ENCODE measurements at places on chromosomes 6 and 20.

GRCh38 chr6:99318566-99318965 lies 30.9 kb downstream of the FAXC start:
- DNase-seq = no peak

DNA sequence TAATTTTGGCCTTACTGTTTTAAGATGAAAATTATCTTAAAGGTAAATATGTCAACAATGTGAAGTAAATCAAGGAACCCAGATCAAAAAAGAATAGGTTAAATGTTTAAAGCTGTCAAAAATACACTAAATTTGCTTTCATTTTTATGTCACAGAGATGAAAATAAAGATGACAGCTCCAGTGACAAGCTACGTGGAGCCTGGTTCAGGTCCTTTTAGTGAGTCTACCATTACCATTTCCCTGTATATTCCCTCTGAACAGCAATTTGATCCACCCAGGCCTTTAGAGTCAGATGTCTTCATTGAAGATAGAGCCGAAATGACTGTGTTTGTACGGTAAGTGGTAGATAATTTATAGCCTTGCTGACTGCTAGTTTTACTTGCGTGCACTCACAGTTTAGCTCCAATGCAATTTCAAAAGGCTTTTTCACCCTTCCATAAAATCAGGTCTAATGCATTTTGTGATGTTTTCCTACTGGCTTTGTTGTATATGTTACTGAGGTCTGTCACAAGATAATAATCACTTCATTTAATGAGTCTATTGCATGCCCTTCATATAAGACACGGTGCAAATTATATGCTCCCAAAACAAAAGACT lies 1.9 kb downstream of the HEBP2 start:
- no peak for DNase-seq

DNA sequence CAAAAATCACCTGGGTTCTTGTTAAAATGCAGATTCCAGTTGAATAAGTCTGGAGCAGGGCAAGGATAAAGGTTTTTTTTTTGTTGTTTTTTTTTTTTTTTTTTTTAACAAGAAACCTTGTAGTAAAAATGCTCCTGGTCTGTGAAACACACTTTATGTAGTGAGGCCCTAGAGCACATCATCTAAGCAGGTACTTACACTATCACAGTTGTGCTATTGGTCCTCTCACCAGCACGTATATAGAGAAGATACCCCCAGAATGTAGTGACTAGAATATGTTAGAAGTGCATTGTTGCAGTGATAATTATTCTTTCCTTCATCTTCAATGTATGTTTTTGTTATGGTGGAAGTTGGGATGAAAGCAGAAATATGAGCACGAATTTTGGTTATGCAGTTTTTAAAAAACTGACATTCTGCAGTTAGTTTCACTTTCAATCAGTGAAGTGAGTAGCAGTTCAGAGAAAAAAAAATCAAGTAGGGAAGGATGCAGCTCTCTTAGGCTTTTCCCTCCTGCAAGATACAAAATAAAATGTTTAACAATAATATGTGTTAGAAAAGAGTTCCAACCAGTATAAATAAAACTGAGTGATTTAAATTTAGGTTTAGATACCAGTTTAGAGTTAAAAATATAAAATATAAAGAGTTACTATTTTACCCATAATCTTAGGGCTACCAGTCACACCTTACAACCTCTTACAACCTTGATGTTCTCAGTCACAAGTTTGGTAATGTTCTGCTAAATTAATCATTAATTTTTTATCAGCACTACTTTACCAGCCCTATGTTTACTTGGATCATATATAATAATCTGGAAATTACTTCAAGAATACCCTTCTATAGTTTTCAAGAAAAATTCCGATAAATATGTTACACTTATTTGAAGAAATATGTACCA lies 9.2 kb upstream of the DEFB113 start:
- no peak for DNase-seq

- no peak for DNase-seq
These were observed 3.0 kb downstream of the THBD start for GRCh38 chr20:23046431-23046830.

DNA sequence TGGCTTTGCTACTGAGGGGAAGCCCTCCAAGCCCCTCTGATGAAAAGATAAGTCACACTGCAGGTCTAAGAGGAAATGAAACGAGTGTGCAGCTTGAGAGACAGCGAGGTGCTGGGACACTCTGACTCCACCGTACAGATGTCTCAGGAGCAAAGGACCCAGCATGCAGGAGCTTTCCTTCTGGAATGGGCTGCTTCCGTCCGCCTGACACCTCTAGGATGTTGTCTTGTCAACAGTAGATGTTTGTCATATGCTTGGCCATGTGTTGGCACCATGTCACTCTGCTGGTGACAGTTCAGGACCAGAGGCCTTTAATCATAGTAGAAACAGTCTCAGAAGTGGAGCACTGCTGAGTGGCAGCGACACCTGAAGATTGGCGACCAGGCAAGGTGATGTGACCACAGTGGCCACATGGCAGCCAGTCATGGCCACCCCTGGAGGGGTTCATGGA lies 46.7 kb downstream of the SLC24A3 start:
- no peak for DNase-seq

DNA sequence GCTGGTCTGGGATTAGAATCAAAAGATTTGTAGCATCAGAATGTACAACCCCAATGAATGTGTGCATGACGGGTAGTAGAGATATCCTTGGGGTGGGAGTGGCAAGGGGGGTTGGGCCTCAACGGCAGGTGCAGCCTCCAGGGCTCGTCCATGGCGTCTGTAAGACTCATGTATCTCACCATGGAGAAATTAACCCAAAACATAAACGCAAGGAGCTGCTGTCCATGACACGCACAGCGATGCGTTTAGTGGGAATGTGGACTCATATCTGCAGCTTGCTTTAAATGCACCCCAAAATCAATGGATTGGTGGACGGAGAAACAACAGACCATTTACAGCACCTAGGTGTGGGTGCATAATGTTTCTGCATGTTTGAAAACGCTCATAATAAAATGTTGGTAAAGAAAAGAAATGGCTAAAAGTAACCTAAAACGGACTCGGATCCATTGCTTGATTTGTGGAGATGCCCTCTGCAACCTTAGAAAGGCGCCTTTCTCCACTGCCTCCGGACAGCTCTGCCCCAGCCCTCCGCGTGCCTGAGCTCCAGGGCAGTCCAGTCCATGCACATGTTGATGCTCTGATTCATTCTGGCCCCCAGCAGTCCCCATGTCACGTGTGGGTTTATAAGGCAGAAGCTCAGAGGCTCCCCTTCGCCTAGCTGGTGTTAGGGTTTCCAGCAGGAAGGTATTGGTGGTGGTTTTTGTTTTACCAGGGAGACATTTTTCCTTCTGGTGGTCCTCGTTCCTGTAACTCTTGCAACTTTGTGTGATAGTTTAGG lies 24.5 kb downstream of the PYGB start:
- no peak for DNase-seq

DNA sequence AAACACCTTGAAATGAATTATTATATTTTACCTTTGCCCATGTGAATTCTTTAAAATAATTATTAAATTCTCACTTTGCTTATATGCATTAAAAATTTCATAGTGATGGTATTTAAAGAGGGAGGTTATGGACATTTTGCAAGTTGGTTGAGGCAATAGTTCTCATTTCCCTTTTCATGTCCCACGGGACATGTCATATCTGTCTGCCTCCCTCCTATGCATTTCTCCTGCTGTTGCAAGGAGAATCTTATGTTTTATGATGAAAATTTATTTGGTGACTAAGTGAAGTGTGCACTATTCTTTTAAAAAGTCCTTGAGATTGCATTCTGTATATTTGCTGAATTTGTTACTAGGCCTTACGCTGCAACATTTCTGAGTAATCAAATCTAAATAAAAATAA lies 67.2 kb downstream of the UTRN start:
- DNase-seq = no peak

GRCh38 chr6:167946007-167946406 lies 51.5 kb upstream of the KIF25 start:
- no peak for DNase-seq
